Activated naive CD8-positive, alpha-beta T cell treated with anti-CD3 and anti-CD28 coated beads, Interleukin-2, amount 50 U/mL, for 24 hours (primary cell): ENCODE measurements at places on chromosomes 11 and 22.
A peak's percentile ranks its signal among the peaks of the same experiment; 100 is the strongest.

DNA sequence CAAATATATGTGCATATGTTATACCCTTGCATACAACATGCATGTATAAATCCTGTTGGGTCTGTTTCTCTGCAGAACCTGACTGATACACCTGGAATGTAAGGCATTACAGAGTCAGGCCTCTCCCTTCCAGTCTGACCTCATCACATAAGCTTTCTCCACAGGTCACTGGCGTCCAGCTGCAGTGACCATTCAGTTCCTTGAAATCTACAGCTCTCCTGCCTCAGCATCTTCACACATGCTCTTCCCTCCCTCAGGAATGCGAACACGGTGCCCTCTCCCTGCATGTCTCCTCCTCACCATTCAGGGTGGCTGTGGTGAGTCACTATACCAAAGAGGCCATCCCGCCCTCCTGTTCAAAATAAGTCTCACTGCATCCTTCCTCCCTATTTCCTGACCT, 657.8 kb upstream of the B3GAT1 start:
- no peaks in the 10 kb centered on the region for H3K36me3 ChIP-seq
- no peak for DNase-seq
- H3K27ac ChIP-seq, result no peak overlapping the region
- no peaks in the 10 kb centered on the region for H3K4me1 ChIP-seq

DNA sequence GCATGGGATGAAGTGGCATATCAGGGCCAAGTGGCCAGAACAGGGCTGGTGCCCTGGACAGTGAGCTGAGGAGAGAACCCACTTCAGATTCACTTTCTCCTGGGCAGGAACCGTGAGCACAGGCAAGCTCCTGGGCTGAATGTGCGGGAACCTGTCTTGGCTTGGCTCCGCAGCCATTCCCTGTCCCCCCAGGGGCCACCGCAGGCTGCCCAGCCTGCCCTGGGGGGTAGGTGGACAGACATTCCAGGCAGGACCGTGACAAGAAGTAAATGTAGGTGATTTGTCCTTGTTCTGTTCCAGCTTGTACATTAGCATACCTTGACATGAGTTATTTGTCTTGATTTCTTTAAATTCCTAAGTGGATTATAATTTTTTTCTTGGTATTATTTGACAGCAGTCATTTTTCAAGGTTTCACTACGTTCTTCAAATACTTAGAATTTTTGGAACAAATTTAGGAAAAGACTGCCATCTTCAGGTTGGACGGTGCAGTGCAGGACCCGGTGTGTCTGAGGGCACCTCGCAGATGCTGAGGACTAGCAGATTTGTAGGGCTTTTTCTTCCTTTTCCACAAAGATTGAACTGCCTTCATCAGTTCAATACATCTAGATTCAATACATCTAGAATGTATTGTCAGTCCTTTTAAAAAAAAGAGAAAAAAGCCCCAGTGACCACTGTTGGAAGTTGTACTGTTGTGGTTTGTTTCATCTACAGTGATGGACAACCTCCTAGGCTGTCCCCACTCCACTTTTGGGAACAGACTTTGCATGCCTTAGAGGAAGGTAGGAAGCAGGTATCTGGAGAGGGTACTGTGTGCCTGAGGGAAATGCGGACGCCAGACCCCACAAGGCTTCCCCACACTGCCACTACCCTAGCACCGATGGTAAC, 115.1 kb upstream of the RASSF10 start:
- peaks cover 10% of the 10 kb centered on the region for H3K27me3 ChIP-seq
- DNase-seq, result peak; percentile 51
- H3K4me1 ChIP-seq, result no peaks in the 10 kb centered on the region
- H3K27ac ChIP-seq, result no peak overlapping the region
- H3K4me3 ChIP-seq, result no peak overlapping the region
- H3K36me3 ChIP-seq, result no peaks in the 10 kb centered on the region

DNA sequence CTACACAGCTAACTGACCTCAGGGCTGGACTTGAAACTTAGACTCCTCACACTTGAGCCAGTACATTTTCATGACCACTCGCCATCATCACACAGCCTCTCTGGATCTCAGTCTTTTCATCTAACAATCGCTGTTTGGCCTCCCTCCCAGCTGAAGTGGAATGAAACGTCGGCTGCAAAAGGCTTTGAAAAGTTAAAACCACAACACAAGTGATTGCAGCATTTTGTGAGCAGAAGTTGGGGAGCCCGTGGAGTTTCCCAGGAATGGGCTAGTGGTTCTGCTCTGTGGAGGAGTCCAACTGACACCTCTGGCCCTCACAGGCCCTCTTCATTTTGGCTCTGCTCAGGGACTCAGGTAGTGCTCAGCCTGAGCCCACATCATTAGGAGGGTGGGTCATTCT, 35.9 kb upstream of the TRIM29 start:
- no peak for DNase-seq
- H3K27me3 ChIP-seq, result peaks cover 49% of the 10 kb centered on the region
- no peak overlapping the region for H3K4me3 ChIP-seq
- H3K27ac ChIP-seq, result no peak overlapping the region

GRCh38 chr11:36376009-36376887, 80.2 kb downstream of the PRR5L start:
- DNase-seq, result peak; percentile 29
- peaks cover 6% of the 10 kb centered on the region for H3K36me3 ChIP-seq
- peak overlapping the region; percentile 76 for H3K27ac ChIP-seq
- peaks cover 69% of the 10 kb centered on the region for H3K27me3 ChIP-seq
- peaks cover 36% of the 10 kb centered on the region for H3K4me1 ChIP-seq

DNA sequence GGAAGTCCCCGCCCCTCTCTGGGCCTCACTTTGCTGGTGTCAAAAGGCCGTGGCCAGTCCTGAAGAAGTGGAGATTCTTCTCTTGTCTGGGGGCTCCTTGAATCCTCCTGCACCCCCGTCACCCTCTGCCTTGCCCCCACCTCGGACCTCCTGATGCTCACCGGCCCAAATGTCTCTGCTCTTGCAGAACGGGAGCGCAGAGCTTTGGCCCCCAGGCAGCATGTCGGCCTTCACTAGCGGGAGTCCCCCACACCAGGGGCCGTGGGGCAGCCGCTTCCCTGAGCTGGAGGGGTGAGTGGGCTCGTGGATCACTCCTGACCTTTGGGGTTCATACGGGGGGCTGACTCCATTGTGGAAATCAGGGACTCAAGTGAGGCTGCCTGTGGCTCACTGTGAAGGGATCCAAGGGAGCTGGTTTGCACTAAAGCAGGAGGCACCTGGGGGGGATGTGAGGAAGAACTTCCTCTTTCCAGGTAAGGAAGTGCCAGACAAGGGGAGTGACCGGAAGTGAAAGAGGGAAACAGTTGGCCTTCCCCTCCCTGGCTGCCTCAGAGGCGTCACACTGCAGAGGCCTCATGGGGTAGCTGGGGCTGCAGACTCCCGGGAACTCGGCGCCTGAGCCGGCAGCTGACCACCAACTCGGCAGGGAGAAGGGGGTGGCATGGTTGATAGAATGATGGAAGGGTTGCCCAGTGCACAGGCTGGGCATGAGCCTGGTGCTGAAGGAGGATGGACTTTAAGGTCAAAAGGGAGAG, 23.1 kb downstream of the CSF2RB start:
- no peaks in the 10 kb centered on the region for H3K36me3 ChIP-seq
- no peak overlapping the region for H3K4me3 ChIP-seq
- H3K4me1 ChIP-seq, result peaks cover 7% of the 10 kb centered on the region
- H3K27me3 ChIP-seq, result no peaks in the 10 kb centered on the region
- no peak overlapping the region for H3K27ac ChIP-seq

DNA sequence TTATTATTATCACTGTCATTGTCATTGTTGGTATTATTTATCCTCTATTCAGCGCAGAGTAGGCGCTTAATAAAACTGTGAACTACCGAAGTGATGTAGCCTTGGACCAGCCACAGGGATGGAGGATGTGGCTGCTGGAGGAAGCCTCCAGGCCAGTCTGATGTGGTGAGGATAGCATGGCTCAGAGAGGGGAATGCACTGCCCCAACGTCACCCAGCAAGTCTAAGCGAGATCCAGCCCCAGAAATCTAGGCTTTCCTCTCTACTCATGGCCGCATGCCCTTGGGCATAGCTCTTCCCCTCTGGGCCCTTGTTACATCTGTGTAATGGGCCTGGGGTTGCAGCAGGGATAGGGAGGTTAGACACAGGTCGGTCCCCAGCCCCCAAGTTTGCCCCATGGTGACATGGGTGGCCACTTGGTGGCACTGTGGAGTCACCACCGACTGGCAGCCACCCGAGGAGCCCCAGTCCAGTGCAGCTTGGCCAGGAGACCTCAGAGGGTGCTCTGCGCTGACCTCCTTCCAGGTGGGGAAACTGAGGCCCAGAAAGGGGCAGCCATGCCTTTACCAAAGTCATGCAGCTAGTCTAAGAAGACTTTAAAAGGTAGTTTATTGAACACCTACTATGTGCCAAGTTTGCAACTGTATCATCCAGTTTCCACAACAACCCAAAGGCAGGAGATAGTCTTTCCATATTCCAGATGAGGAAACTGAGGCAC, 395.7 kb downstream of the MN1 start:
- H3K4me3 ChIP-seq, result no peak overlapping the region
- DNase-seq, result peak; percentile 41
- H3K27me3 ChIP-seq, result peaks cover 2% of the 10 kb centered on the region
- no peaks in the 10 kb centered on the region for H3K4me1 ChIP-seq

- H3K36me3 ChIP-seq, result no peaks in the 10 kb centered on the region
- H3K27me3 ChIP-seq, result no peaks in the 10 kb centered on the region
- H3K4me3 ChIP-seq, result no peak overlapping the region
- H3K27ac ChIP-seq, result no peak overlapping the region
- no peak for DNase-seq
Observed at GRCh38 chr11:93051186-93051585, 81.7 kb downstream of the MTNR1B start.

GRCh38 chr22:45397806-45398205, 15.6 kb downstream of the SMC1B start:
- H3K27me3 ChIP-seq, result no peaks in the 10 kb centered on the region
- no peak overlapping the region for H3K27ac ChIP-seq
- no peaks in the 10 kb centered on the region for H3K4me1 ChIP-seq
- no peak overlapping the region for H3K4me3 ChIP-seq
- no peak for DNase-seq

DNA sequence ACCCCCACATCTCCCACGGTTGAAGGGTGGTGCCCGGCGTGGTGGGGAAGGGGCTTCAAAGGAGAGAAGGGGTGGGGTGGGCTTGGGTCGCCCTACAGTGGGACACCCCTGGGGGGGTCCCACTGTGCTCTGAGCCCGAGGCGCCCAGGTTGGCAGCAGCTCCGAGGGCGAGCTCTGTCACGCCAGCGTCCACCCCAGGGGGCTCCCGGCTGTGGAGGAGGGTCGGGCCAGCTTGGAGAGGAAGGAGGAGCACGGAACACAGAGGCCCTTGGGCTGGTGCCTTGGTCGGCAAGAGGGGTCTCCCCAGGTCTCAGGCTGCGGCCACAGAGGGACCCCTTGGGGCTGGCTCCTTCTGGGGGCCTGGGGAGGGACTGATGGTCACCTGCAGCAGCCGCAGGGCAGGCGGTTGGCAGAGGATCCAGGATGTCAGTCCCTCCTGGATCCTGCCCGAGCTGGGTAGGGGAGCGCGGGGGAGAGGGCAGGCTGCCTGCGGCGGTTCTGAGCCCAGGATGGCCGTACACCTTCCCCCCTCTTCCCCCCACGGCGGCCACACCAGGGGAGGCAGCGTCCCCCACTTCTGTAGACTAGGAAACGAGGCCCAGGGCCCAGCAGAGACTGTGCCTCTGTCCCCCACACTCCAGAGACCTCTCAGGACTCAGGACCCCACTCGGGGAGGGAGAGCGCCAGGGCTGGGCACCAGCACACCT, 788 bp downstream of the MUC6 start:
- no peak overlapping the region for H3K4me3 ChIP-seq
- no peaks in the 10 kb centered on the region for H3K27me3 ChIP-seq

- DNase-seq, result no peak
- H3K4me1 ChIP-seq, result peaks cover 3% of the 10 kb centered on the region
- no peak overlapping the region for H3K4me3 ChIP-seq
- no peak overlapping the region for H3K27ac ChIP-seq
- H3K27me3 ChIP-seq, result no peaks in the 10 kb centered on the region
- H3K36me3 ChIP-seq, result no peaks in the 10 kb centered on the region
Observed at GRCh38 chr11:126391970-126392632, 36.6 kb downstream of the ST3GAL4 start.

GRCh38 chr22:42969348-42969975, 45.5 kb downstream of the PACSIN2 start:
- peaks cover 52% of the 10 kb centered on the region for H3K4me1 ChIP-seq
- peaks cover 20% of the 10 kb centered on the region for H3K36me3 ChIP-seq
- H3K4me3 ChIP-seq, result no peak overlapping the region
- peak overlapping the region; percentile 55 for H3K27ac ChIP-seq
- H3K27me3 ChIP-seq, result no peaks in the 10 kb centered on the region

DNA sequence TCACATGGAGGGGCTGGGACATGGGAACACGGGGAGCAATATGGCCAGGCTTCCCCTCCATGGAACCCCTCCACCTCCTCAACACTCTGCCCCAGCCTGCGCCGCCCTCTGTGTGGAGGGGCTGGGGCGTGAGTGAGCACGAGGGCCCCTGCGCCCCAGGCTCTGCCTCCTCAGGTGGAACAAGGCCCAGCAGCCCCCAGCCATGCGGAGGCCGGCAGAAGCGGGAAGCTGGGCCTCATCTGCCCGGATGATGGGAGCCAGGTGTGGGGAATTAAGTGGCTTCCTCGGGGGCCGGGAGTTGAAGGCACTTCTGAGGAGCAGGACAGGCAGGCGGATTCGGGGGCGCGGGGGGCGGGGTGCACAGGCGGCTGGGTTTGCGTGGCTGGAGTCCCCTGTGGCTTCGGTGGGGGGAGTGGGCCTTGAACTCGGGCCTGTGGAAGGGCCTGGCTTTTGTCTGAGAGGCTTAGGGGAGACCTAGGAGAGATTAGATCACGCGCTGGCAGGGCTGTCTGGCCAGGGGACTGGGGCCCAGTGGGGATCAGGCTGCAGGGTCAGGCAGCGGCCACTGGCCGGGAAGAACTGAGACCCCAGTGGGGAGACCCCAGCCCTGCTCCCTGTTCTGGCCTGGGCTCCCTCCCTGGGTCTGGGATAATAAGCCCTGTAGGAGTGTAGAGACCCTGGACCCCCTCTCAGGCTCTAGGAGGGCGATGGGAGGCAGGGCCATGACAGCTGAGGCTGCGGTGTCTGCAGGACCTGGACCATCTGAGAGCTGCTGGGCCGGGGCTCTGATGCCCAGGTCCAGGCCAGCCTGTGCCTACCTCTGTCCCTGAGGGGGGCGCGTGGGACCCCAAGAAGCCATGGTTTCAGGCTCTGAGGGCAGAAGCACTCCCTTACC, 13.3 kb downstream of the PRR33 start:
- no peaks in the 10 kb centered on the region for H3K27me3 ChIP-seq
- DNase-seq, result peak; percentile 2
